ENCODE measurements at places on chromosomes 3 and 15.

DNA sequence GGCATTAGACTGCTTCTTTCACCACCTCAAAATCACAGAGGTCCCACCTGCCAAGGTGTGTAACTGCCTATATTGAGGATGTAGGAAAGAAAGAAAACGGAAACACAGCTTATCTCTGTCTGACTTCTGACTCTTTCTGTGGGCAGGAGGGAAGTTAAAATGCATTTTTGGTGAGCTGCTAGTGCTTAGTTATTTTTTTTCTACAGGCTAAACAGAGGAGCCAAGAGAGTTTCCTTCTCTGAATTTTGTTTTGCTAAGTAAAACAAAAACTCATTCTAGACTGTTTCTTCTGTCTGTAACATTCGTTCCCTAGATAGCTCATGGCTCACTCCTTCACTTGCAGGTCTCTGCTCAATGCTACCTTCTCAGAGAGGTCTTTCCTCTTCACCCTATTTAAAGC is 18.8 kb upstream of the AMOTL2 start:
- DNase-seq = no peak

DNA sequence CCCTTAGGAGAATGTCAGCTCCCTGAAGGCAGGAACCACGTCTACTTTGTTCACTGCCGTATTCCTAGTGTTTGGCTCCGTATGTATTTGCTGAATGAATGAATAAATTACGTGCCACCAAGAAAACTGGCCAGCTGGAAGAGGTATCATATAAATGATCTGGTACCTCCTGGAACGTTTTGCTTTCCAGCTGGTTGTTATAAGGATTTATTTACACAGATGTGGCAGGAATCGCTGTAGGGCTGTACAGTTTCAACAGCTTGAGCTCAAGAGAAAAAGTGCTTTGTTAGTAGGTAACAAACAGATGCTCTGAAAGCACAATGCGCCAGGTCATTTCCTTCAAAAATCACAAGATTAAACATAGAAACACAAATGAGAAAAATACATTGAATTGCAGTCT is 108.8 kb upstream of the ATP2B2 start:
- no peak for DNase-seq

DNA sequence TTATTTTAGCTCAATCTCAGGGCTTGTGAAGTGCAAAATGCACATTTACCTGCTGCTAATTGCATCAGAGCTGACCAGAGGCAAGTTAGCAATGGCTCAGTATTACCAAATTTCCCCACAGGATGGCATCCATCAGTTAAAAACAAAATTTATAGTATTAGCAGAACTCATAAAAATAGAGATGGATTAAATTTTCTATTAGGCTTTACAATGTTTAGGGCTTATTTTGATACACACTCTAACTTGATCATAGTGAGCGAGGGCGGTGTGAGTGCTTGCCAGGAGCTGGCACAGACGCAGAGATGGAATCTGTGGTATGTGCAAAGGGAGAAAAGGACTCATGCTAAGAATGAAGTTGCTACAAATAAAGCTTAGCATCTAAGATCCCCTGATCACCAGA is 241.0 kb downstream of the NSUN3 start:
- DNase-seq = no peak

- DNase-seq = no peak
These were observed 204.1 kb upstream of the TBL1XR1 start for GRCh38 chr3:177401375-177401774.

DNA sequence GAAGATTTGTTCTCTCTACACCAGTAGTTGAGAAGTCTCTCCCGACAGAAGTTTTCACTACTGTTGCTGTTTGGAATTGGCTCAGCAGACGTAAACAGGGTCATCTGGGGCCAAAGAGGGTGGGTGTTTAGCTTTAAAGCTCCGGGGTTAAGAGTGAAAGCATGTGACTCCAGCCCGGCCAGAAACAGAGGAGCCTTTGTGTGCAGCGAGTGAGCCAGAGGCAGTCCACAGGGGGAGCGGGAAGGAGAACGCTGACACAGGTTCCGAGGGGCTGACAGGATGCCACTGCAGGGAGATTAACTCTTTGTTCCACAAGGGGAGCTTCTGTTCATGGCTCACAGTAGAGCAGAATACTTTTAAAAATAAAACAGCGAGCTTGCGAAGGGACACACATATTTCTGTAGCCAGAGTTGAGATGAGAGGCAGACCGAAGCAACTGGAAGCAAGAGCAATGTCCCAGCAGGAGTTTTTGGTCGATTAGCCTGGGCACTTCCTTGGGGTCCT is 26.9 kb downstream of the BMF start:
- no peak for DNase-seq

DNA sequence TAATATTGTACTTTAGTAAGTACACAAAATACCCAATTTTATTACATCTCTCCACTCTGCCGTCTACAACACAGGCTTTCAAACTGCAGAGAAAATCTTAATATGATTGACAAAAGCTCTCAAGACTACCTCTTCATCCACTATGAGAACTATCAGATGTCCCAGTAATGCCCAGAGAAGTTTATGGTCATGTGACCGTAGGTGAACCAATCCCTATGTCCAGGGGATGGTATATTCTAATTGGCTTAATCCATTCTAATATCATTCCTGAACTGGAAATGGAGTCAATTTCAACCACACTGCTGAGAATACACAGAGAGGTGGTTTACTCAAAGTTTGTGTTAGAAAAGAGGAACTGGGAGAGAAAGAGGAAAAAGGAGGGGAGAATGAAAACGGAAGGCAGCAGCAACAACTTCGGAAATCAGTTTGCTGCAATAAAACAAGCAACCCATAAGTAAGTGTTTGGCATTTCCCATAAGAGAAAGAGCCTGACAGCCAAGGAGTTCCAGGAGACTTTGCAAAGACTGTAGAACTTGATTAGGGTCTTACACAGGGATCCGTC is 7.3 kb downstream of the SST start:
- DNase-seq = no peak

- no peak for DNase-seq
These were observed 406.3 kb upstream of the BCHE start for GRCh38 chr3:166243511-166243910.

Measured in stimulated activated CD8-positive, alpha-beta memory T cell treated with anti-CD3 and anti-CD28 coated beads, Interleukin-4, amount 100 ng/mL, for 24 hours (primary cell).